ENCODE measurements at places on chromosomes 4 and X. TPM values are rescaled to one million over a fixed set of nuclear protein-coding genes. Genes with fewer than 3 reads are reported as not detected.
A peak's percentile ranks its signal among the peaks of the same experiment; 100 is the strongest.

Gene ENPP6
- total RNA-seq, result 0.07 TPM

Gene CDX4
- not detected for total RNA-seq

Gene RHOXF1
- 0.80 TPM for total RNA-seq

Gene KCND1
- 15.5 TPM for total RNA-seq

Gene RASGEF1B
- 10.8 TPM for total RNA-seq

Gene IL1RAPL2
- not detected for total RNA-seq

Gene GPR78
- total RNA-seq, result 0.16 TPM

Gene ZNF41
- 5.8 TPM for total RNA-seq

Gene SSX2
- not detected for total RNA-seq

Gene WDR17
- total RNA-seq, result 2.5 TPM

Gene AKAP14
- 0.66 TPM for total RNA-seq

Gene TMEM255A
- total RNA-seq, result not detected

Gene CCSER1
- not detected for total RNA-seq

Gene CABS1
- total RNA-seq, result not detected

Gene CYTL1
- total RNA-seq, result not detected

Gene TASL
- total RNA-seq, result 4.3 TPM

Gene TCEANC
- total RNA-seq, result 2.6 TPM

Gene TLR6
- total RNA-seq, result 3.7 TPM

Gene EXOC1L
- total RNA-seq, result not detected

Gene CNKSR2
- total RNA-seq, result 7.7 TPM

Gene WAS
- total RNA-seq, result 88.9 TPM

Gene FRMPD3
- total RNA-seq, result not detected

Gene TENM3
- not detected for total RNA-seq

- no peak for DNase-seq
These were observed 54.3 kb upstream of the STIM2 start for GRCh38 chr4:26806331-26806730.

- DNase-seq, result no peak
These were observed 220.4 kb downstream of the SPRY1 start for GRCh38 chr4:123616951-123617461.

DNA sequence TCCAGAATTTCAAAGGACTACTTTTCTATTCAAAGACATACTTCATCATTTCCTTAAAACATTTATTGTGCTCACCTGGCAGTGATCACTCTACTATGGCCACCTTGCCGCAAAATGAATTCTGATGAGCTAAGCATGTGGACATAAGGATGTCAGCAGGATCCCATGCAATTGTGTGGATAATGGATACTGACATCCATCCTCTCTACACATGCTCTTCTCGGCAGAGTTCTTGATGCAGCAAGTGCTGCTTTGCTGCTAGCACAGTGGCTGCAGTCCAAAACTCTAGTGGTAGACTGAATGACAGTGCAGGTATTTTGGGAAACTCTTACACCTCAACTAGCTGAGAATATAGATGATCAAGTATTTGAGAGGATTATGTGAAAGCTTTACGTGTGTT is 168.0 kb downstream of the BANK1 start:
- no peak for DNase-seq

DNA sequence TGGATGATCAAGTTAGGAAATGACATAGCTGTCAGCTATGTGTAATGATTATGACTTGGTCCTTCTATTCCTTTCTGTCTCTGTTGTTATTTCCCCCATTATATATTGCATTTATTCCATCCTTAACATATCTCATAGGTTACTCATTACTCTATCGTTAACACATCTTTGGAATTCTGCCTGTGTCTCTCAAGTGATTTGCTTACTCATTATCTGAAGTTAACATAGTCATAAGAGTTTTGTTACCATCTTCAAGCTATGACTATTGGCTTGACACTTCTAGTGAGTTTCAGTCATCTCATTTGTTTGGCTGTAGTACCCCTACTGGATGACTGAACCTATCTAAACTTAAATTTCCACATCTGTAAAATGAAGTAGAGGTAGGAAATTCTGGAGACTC is 286.1 kb upstream of the PPP1R2C start:
- DNase-seq, result no peak

DNA sequence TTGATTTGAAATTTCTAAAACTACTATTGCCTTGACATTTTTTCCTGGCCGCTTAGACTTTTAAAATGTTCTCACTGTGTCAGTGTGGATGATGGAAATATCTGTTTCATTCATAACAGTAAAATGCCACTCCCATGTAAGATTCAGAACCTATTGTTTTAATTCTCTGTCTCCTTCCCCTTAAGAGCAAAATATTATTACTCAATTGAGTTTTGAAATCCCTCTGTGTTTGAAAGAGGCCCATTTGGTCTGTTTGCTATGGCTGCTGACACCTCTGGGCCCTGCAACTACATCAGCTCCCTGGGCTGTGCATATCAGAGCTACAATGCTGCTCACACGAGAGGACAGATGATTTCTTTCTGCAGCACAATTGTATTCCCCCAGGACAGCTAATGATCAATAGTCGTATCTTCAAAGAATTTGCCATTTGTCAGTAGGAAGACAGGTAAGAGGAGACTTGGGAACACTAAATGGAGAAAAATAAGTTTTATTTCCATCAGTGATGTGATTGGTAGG is 388.0 kb upstream of the GALNT7 start:
- no peak for DNase-seq

- no peak for DNase-seq
These were observed 5.3 kb upstream of the ADRA2C start for GRCh38 chr4:3760841-3761240.

GRCh38 chrX:104469771-104470170 is 96.2 kb upstream of the IL1RAPL2 start:
- no peak for DNase-seq

- DNase-seq, result no peak
These were observed 533.7 kb downstream of the INPP4B start for GRCh38 chr4:142312391-142312790.

DNA sequence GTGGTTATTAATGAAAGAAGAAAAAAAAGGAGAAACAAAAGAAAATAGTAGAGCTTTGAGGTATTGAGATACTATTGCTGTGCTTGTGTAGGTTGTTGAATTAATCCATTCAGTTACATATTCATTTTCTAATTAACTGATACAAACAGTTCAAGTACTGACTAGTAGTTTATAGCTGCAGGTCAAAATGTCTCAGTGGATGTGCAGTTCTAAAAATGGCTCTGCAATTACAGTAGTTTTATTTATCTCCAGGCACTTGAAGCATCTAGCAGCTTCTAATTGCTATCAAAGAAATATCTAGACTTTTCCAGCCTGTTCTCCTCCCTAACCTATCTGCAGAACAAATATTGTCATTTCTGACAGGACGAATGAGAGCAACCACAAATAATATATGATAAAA is 1887.7 kb upstream of the PCDH7 start:
- no peak for DNase-seq

GRCh38 chr4:58219179-58219578 is 1109.0 kb upstream of the IGFBP7 start:
- DNase-seq, result no peak

GRCh38 chr4:189374176-189374575 is 566.5 kb upstream of the FRG1 start:
- no peak for DNase-seq

- no peak for DNase-seq
These were observed 109.5 kb upstream of the CBR4 start for GRCh38 chr4:169119536-169119935.

- DNase-seq, result no peak
These were observed 1.7 kb downstream of the RBMXL3 start for GRCh38 chrX:115190636-115191489.

DNA sequence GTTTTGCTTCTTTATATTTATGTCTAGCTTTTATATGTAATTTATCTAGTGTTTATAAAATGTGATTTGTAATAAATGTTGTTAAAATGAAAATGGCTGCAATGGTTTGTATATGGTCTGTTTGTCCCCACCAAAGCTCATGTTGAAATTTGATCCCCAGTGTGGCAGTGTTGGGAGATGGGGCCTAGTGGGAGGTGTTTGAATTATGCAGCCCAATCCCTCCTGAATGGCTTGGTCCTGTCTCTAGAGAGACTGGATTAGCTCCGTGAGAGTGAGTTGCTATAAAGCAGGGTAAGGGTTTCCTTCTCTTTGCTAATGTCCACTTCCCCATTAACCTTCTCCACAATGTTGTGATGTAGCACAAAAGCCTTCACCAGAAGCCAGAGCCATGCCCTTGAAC is 30.0 kb upstream of the JADE3 start:
- DNase-seq, result no peak

DNA sequence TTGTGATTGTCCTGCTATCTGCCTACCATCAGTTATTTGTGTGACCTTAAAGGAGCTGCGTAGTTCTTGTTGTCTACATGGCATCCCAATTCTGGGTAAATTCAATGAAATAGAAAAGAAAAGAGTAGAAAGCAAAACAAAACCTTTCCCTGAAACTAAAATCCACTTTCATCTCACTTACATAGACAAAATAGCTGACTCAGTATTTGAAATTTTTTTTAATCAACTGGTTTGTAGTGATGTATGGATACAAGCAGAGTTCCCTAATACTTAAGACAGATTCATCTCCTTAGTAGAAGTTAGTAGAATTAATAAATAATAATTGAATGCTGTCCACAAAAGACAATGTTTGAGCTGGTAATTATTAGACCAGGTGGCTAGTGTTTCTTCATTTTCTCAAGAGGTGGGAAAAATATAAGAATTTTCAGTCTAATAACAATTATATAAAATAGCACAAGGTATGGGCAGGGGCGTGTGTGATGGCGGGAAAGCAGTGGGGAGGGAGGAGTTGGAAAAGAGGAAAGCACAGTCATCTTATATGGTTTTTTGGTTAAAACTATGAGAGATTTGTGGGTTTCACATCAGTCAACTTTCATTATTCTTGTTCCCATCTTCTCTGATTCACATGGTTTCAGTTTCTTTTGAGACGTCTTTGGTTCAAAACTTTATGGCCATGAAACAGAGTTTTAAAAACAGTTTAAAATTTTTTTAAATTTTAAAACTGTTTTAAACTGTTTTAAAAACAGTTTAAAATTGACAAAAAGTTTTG is 275.2 kb downstream of the SPRY1 start:
- no peak for DNase-seq

DNA sequence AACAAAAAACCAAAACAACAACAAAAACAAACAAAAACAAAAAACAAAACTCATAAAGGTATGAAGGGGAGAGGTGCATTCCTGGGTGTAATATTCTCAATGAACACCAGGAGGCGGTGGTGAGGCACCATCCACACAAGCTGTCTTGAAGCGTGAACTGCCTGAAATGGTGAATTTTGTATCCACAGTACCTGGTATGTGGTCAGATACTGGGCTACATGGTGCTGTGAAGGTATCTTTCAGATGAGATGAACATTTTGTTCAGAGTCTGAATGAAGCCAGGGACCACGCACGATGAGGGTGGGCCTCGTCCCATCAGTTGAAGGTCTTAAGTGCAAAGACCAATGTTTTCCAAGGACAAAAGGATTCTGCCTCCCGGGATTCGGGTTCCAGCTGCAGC is 58.5 kb downstream of the ASMT start:
- DNase-seq, result peak; percentile 55

- DNase-seq, result no peak
These were observed 99.8 kb upstream of the GATB start for GRCh38 chr4:151860561-151861093.

DNA sequence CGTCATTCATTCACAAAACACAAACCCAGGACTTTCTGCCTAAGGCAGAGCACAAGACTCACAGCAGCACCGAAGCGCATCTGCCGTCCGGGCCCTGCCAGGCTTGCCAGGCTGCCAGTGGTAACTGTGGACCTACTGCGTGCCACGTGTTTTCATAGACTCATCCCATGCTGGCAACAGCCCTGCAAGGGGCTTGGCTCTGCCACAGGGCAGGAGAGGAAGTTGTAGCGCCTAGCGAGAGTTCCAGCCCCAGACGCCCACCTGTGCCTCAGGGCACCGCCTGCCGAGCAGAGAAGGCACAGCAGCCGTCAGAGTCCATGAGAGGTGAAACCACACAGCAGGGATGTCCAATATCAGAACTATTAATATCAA is 18.9 kb upstream of the MRFAP1 start:
- no peak for DNase-seq

- DNase-seq, result no peak
These were observed 3.4 kb upstream of the S100G start for GRCh38 chrX:16646366-16647138.

DNA sequence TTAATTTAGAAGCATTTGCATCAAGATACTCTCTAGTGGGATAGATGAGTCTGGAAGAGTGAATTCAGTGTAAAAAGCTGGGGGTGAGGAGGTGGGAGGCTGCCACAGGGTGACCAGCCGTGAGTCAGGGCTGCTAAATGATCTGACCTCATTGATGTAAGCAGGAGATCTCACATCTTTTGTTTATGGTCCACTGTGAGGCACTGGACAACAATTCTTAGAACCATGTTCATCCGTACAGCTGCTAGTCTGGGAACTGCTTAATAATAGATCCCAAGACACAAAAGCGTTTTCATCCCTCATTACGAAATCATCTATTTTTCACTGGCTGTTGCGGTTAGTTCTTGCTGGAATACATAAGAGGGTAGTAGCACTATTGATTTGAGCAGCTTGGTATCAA is 14.1 kb downstream of the KLF3 start:
- DNase-seq, result no peak

GRCh38 chr4:106497271-106497670 is 128.7 kb upstream of the GIMD1 start:
- no peak for DNase-seq

DNA sequence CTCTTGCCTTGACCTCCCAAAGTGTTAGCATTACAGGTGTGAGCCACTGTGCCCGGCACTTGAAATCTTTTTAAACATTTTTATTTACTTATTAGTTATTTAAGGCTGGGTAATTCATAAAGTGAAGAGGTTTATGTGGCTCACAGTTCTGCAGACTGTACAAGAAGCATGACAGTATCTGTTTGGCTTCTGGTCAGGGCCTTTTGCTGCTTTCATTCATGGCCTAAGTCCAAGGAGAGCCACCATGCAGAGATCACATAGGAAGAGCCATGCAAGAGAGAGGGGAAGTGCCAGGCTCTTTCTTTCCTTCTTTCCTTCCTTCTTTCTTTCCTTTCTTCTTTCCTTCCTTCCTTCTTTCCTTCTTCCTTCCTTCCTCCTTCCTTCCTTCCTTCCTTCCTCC is 10.2 kb upstream of the GPKOW start:
- no peak for DNase-seq

- no peak for DNase-seq
These were observed 74.1 kb downstream of the EVC start for GRCh38 chr4:5784960-5785611.

DNA sequence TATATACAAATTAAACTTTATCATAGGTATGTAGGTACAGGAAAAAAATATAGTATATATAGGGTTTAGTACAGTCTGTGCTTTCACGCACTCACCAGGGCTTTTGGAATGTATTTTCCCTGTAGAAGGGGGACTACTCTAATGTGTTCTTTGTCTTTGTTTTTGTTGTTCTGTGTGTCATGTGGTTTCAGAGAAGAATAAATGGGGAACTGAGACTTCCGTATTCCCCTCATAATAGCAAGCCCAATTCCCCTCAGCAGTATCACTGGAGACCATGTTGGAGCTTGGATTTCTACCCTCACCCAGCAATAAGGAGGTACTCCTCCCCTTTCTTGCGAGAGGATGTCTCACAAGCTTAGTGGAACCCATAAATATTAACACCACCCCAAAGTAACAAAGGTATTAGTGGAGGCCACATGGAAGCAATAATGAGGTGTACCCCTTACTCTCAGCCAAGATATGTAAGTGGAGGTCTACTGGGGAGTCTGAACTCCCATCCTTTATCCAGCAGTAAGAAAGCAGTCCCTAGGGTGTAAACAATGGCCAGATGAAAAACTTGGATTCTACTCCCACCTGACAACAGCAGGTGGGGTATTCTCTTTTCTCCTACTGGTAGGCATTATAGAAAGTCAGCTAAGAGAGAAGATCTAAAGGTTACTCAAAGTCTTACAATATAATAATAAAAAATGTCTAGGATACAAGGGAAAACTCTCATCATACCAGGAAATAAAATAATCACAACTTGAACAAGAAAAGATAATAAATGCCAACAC is 805.4 kb upstream of the GALNTL6 start:
- DNase-seq, result no peak
